ENCODE measurements at places on chromosomes 16 and 17. TPM values are rescaled to one million over a fixed set of nuclear protein-coding genes. Genes with fewer than 3 reads are reported as not detected.
A peak's percentile ranks its signal among the peaks of the same experiment; 100 is the strongest.

- H3K27ac ChIP-seq, result no peak overlapping the region
- H3K36me3 ChIP-seq, result peaks cover 43% of the 10 kb centered on the region
- peaks cover under 1% of the 10 kb centered on the region for H3K4me1 ChIP-seq
- no peaks in the 10 kb centered on the region for H3K27me3 ChIP-seq
- no peak overlapping the region for H3K4me3 ChIP-seq
Measured at GRCh38 chr16:8816967-8817655, 19.5 kb downstream of the PMM2 start.

The CHST4 gene
- total RNA-seq, result not detected

DNA sequence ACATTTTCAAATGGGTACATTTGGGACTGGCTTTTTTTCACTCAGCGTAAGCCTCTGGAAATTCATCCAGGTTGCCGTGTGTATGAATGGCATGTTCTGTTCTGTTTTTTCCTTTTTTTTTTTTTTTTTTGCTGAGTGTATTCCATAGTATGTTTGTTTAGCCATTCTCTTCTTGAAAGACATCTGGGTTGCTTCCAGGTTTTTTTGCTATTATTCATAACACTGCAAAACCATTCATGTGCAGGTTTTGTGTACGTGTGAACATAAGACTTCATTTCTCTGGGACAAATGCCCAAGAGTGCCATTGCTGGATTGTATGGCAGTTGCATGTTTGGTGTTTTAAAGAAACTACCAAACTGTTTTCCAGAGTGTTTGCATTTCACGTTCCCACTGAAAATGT, 335.9 kb upstream of the TNRC6C start:
- no peaks in the 10 kb centered on the region for H3K27me3 ChIP-seq
- no peak overlapping the region for H3K27ac ChIP-seq
- no peaks in the 10 kb centered on the region for H3K4me1 ChIP-seq

The HS3ST2 gene
- total RNA-seq, result 0.30 TPM

- DNase-seq, result no peak
- peaks cover 7% of the 10 kb centered on the region for H3K36me3 ChIP-seq
- no peaks in the 10 kb centered on the region for H3K4me1 ChIP-seq
- H3K27me3 ChIP-seq, result no peaks in the 10 kb centered on the region
- H3K4me3 ChIP-seq, result no peak overlapping the region
Measured at GRCh38 chr17:10649602-10650001, 7.5 kb downstream of the MYH3 start.

DNA sequence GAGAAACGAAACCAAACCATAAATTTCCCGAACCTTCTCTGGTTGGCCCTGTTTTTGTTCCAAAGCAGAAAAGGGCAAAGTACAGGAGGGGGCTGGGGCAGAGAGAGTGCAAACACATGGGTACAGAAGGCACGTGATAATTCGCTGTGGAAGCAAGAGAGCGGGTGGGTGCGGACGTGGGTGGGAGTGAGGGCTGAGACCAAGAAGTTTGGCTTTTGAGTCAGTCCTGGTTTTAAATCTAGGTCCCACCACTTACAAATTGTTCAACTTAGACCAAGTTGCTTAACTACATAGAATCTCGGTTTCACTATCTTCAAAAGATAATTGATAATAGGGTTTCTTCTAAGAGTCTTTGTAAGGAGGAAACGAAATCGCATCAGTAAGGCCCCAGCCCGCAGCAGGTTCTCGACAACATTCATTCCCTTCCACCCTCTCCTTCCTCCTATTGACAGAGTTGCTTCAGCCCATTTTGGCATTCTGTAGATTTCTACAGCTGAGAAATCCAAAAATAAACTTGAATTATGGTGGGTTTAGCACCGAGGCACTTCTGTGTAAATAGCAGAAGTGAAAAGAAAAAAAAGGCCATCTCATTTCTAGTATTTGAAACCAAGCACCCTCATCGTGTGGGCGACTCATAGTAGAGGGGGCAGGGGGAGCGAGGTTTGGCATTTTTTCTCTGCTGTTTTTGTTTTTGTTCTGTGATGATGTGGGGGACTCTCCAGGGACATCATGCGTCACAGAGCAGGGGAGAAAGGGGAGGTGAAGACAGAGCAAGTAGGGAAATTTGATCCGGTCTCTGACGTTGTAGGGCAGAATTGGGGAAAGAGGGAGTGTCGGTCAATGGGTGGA, 33.6 kb upstream of the CCR7 start:
- no peak overlapping the region for H3K4me3 ChIP-seq
- H3K4me1 ChIP-seq, result no peaks in the 10 kb centered on the region
- H3K27me3 ChIP-seq, result no peaks in the 10 kb centered on the region
- no peaks in the 10 kb centered on the region for H3K36me3 ChIP-seq

DNA sequence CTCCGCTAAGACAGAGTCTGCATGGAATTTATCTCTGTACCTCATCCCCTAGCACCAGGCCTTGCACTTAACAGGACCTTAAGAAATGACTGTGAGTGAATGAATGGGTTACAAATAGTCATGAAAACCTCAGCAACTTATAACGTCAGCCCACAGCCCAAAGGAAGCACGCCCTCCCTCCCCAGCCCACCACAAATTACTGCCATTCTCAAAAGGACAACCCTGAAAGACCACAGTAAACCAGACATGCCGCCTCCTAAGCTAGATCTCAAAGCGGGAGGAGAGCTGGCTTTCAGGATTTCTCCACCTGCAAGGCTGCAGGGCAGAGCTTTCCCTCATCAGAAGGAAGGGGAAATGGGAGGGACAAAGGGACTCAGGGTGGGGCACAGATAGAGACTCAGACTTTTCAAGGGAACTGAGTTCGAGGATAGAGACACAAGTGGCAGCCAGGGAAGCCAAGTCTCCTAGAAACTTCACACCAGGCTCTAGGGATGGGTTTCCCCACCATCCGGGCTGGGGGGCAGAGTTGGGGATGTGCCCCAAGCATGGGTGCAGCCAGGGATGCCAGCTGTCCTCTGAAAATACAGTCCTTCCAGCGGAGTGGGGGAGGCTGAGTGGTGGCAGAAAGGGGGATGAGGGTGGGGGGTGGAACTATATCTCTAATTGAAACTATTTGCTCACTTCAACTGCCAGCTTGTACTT, 56.7 kb downstream of the PLXDC1 start:
- no peak overlapping the region for H3K4me3 ChIP-seq
- no peak overlapping the region for H3K27ac ChIP-seq
- H3K36me3 ChIP-seq, result no peaks in the 10 kb centered on the region
- no peak for DNase-seq
- no peaks in the 10 kb centered on the region for H3K27me3 ChIP-seq
- peaks cover 33% of the 10 kb centered on the region for H3K4me1 ChIP-seq

DNA sequence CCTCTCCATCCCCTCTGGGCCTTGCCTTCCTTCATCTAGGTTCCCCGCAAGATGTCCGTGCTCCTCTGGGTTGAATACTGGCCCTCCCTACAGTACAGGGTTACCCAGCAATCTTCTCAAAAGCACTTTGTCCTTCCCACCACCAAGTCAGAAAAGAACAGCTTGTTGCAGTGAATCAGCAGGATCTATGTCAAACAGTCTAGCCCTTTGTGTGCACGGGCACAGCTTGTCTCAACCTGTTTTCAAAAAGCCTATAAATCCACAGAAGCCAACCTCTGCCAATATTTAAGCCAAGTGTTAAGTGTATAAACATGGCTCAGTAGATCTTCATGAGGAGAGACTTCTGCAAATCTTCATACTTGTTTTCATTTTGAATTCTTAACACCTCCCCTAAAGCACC, 25.2 kb downstream of the C17orf67 start:
- no peaks in the 10 kb centered on the region for H3K27me3 ChIP-seq
- no peak overlapping the region for H3K4me3 ChIP-seq
- H3K27ac ChIP-seq, result peak overlapping the region; percentile 56
- peaks cover 62% of the 10 kb centered on the region for H3K4me1 ChIP-seq
- no peaks in the 10 kb centered on the region for H3K36me3 ChIP-seq

The HOXB9 gene
- total RNA-seq, result not detected

GRCh38 chr16:86637744-86638143, 59.4 kb downstream of the FOXL1 start:
- H3K27ac ChIP-seq, result no peak overlapping the region
- no peak overlapping the region for H3K4me3 ChIP-seq
- no peak for DNase-seq
- H3K27me3 ChIP-seq, result no peaks in the 10 kb centered on the region

The C17orf78 gene
- not detected for total RNA-seq

DNA sequence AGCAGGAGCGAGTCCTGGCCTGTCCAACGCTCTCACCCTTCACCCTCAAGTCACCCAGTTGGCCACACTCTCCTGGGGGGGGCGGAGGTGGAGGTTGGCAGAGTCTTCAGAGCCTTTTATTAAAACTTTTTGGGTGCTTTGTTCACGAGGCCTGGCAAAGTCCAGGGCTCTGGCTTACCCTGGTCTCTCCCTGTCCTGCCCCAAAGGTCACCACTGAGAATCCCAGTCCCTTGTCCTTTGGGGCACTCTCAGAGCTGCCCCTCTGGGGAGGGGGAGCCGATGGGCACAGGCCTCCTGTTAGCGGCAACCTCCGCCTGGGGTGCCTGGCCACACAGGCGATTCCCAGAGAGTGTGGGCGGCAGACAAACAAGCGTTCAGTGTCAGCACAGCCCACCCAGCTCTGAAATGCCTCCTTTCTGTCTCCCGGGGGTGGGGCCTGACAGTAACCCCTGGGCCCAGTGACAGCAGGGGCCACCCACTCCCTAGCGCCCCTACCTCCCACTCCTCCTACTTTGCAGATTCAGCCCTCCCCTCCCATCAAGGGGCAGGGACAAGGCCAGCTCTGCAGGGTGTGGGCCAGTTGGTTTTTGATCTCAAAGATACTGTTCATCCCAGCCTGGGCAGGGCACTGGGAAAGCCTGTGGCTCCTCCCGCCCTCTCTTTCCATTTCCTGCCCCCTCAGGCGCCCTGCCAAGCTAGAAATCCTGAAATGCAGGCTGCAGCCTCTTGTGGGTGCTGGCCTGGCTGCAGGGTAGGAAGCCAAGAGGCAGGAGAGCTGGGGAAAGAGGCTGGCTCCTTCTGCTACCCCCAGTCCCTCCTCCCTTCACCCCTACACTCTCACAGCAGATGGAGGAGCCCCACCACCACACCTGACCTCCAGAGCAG, 36.6 kb upstream of the EMP2 start:
- H3K27me3 ChIP-seq, result no peaks in the 10 kb centered on the region
- peak overlapping the region; percentile 90 for H3K27ac ChIP-seq
- no peak for DNase-seq
- H3K36me3 ChIP-seq, result no peaks in the 10 kb centered on the region
- peaks cover 35% of the 10 kb centered on the region for H3K4me1 ChIP-seq

The SLFN13 gene
- total RNA-seq, result 7.6 TPM

The OR3A3 gene
- not detected for total RNA-seq

GRCh38 chr17:57744195-57745170, 616 bp downstream of the CCDC182 start:
- no peaks in the 10 kb centered on the region for H3K36me3 ChIP-seq
- no peak for DNase-seq
- no peak overlapping the region for H3K27ac ChIP-seq
- no peak overlapping the region for H3K4me3 ChIP-seq
- H3K27me3 ChIP-seq, result no peaks in the 10 kb centered on the region

The DNAH2 gene
- under 0.01 TPM for total RNA-seq

DNA sequence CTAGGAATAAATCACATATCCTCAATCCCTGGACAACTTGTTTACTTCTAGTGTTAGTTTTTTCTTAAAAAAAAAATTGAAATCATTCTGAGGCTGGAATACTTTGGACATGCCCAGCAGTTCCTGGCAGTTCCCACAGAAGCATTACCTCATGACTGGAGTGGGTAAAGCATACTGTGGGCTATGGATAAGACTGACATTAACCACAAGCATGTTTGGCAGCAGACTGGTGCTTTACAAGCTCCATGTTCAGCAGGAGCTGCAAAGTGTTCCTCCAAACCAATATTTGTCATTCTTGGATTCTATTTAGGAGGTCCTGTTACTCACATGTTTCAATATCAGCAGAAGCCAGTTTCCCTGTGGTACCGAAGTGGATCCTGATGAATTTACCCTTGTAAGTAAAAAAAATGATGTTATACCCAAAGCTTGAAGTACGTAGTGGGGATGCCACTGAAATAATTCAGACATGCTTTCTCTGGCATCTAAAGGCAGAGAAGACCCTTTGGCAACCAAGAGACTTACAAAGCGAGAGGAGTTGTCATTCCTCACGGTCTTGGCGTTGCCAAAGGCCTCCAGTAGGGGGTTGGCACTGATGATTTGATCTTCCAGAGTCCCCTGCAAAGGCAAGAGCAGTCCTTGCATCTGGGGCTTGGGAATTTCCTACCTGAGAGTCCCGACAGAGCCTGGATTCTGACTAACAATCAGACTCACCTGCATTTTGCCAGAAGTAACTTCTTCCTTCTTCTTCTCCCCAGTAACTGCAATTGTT, 4.9 kb downstream of the MYH1 start:
- H3K27ac ChIP-seq, result no peak overlapping the region
- DNase-seq, result no peak
- no peak overlapping the region for H3K4me3 ChIP-seq
- H3K27me3 ChIP-seq, result no peaks in the 10 kb centered on the region
- no peaks in the 10 kb centered on the region for H3K36me3 ChIP-seq
- no peaks in the 10 kb centered on the region for H3K4me1 ChIP-seq

DNA sequence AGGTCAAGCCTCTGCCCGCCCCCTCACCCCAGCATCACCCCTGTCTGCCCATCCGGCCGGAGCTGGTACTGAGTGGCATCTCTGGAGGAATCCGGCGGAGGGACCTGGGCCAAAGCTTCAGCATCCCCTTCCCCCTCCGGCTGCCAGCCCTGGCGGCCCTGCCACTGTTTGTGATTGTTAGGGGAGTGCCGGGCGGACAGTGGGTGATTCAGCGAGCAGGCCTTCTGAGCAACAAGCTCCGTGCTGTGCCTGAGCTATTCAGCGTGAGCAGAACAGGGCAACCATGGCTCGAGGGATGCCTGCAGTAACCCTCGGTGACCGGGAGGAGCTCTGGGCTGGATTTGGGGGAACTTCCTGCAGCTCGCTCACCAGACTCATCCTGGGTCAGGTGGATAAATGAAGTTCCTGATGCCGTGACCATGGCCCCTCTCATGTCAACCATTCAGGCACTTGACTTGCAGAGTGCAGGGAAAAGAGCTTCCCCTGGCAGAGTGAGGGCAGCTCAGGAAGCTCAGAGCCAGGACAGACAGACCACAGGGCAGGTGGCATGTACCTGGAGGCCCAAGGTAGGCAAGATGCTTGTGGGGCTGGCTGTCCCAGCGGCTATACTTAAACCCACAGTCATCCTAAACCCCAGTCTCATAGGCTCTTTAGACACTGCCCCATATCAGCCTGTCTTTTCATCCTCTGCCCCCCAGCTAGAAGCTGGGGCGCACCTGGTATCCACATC, 24.3 kb upstream of the MLKL start:
- no peak overlapping the region for H3K4me3 ChIP-seq
- peaks cover 10% of the 10 kb centered on the region for H3K4me1 ChIP-seq
- H3K36me3 ChIP-seq, result no peaks in the 10 kb centered on the region
